ENCODE measurements at places on chromosomes 3 and 15.

GRCh38 chr3:15800327-15800726, 2.5 kb upstream of the ANKRD28 start:
- DNase-seq = no peak

DNA sequence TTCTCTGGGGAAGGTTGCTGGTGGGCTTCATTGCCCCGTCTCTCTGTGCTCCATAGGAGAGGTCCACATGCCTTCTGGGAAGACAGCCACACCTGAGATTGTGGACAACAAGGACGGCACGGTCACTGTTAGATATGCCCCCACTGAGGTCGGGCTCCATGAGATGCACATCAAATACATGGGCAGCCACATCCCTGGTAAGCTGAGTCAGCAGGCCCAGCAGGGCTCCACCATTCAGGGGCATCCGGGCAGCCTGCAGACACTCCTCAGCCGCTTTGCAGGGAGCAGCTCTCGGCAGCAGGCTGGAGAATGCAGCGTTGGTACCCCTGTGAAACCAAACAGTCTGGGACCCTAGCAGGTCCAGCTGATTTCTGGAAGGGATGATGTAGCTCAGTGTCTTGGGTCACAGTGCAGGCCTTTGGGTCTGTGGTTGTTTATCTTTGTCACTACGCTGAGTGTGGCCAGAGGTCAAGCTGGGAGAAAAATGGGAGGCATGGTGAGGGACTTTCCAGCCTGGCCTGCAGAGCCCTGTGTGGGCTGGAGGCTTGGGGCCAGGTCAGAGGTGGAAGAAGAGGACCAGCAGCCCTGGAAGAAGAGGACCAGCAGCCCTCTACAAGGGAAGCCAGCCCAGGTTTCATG, 67.2 kb downstream of the DNASE1L3 start:
- DNase-seq = no peak

DNA sequence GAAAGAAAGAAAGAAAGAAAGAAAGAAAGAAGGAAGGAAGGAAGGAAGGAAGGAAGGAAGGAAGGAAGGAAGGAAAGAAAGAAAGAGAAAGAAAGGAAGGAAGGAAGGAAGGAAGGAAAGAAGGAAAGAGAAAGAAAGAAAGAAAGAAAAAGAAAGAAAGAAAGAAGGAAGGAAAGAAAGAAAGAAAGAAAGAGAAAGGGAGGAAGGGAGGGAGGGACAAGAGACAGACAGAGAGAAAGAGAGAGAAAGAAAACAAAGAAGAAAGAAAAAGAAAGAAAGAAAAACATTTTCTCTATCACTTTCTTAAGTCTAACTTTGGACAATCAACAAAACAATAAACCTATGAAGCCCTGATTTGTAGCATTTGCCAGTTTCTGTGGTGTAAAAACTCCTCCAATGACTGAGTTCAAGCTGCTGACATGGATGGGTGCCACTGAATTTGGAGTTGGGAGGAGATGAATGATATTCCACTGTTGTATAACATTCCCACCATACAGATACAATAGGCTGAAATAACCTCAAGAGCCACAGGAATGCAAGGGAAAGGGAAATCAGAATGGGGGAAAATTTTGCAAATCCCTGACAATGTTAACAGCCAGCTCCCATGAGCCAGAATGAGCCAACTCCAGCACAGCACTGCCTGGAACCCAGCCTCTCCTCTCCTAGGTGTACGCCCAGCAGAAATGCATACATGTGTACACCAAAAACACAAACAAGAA, 15.0 kb upstream of the RTP3 start:
- DNase-seq = no peak

DNA sequence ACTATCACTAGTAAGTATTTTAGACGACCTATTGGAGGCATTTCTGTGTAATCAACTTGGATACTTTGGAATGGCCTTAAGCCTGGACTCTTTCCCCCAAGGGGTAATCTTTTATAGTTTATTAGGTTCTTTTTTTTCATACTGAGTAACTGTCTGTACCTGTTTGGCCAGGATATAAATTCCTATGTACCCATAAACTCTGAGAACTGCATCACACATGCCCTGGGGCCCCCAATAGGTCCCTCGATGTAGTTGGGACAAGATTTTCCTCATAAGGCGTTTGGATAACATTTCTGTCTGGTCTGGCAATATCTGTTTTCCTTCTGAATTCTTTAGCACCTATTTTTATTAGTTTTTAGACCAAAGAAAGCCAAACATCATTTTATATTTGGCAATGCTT, 86.4 kb upstream of the WNT7A start:
- no peak for DNase-seq

DNA sequence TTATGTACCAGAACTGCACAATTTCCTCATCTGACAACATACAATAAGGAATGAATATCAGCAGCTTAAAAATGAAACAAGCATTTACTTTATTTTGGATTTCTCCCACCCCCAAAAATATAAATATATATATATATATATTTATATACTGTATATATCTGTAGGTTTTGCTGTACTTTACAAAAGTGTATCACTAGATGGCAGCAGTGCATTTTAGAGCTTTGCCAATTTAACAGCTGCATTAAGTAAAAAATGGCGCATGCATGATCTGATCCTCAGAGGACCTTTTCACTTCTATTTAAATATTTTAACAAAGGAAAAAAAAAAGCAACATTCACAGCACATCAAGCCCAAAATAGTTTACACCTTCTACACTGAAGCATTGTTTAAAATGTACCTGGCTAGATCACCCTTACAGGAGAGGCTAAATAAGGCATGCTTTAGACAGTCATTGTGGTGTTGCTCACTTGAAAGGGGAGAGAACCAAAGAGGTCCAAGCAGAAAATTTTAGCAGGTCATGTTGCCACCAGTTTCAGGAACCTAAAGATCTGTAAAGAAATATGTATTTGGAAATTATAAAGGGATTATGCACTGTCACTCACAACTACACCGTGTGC, 72.6 kb downstream of the NPTN start:
- DNase-seq = peak; percentile 46

GRCh38 chr3:11736136-11736833, 92.6 kb upstream of the VGLL4 start:
- DNase-seq = no peak

GRCh38 chr15:62991698-62992097, 50.8 kb upstream of the TPM1 start:
- DNase-seq = no peak

- DNase-seq = peak; percentile 15
Measured at GRCh38 chr3:115040673-115041286, 106.3 kb downstream of the ZBTB20 start.
